Trophoblast cell (in vitro differentiated cells and primary cell): ENCODE measurements at places on chromosomes 16 and 17.

DNA sequence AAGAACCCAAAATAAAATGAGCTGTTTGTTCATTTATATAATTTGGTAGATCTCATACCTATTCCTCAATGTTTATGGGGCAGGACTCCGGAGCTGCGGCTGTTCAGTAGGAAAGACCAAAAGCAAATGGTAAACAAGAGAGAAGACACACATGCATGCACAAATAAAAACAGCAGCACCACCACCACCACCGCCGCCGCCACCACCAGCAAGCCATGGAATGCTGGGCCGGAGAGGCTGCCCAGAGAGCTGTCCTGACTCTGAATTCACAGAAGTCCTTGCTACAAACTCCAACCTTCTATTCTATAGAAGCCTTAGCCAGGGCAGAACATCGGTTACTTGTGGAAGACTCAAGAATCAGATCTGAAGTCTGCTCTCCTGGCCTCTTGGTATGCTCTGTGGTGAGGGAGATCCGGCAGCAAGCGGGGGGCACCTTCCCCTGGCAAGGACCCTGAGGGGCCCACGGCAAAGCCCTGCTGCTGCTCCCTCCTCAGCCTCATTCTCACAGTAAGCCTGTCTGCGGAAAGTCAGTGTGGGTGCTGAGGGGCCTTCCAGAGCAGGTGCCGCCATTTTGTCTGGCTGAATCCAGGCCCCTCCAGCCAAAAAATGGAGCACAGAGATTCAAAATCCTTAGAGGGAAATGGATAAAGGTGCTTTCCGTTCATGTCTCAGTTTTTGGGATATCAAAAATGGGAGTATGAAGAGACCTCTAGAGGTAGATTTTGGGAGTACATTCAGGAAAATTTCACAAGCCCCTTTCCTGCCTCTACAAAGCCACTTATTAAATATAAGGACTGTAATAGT is 6.4 kb upstream of the FOXJ1 start:
- H3K27me3 ChIP-seq = peaks cover 3% of the 10 kb centered on the region
- DNase-seq = peak; percentile 54
- H3K4me1 ChIP-seq = no peaks in the 10 kb centered on the region
- H3K4me3 ChIP-seq = no peak overlapping the region
- no peaks in the 10 kb centered on the region for H3K36me3 ChIP-seq
- H3K27ac ChIP-seq = no peak overlapping the region

DNA sequence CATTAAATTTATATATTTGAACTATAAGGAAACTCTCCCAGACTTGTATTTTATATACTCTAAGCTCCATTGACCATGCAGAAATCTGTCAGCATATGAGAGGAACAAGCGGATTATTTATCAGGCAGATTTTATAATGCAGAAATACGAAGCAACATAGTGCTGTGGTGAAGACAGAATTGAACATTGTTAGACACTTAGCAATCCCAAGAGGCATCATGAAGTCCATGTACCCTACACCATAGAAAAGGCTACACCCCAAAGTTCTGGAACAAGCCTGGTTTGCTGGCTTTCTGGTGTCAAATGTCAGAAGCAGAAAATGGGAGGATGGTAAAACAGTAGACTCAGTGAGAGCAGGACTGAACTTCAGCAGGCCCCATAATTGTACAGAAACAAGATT is 241.1 kb downstream of the PRKCA start:
- no peaks in the 10 kb centered on the region for H3K27me3 ChIP-seq
- H3K4me1 ChIP-seq = peaks cover 12% of the 10 kb centered on the region
- no peak overlapping the region for H3K27ac ChIP-seq
- no peak for DNase-seq

DNA sequence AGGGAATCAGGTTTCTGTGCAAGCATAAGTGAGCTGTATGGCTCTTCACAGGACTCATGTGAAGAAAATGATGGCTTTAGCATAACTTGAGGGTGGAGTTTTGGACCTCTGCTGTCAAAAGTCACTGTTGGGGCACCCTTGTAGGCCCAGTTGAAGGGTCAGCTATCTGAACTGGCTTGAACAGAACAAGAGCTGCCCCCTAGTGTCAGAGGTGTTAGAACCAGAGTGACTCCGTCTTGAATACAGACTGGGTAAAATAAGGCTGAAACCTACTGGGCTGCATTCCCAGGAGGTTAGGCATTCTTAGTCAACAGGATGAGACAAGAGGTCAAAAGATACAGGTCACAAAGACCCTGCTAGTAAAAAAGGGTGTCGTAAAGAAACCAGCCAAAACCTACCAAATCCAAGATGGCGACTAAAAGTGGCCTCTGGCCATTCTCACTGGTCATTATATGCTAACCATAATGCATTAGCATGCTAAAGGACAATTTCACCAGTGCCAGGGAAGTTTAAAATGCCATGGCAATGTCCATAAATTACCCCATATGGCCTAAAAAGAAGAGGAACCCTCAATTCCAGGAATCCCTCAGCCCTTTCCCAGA is 484.0 kb upstream of the ERCC4 start:
- peaks cover 9% of the 10 kb centered on the region for H3K4me1 ChIP-seq
- DNase-seq = no peak
- no peak overlapping the region for H3K4me3 ChIP-seq
- H3K27me3 ChIP-seq = no peaks in the 10 kb centered on the region
- H3K27ac ChIP-seq = peak overlapping the region; percentile 63

GRCh38 chr17:41287050-41287449 is 11.6 kb downstream of the KRTAP9-7 start:
- no peak for DNase-seq
- H3K36me3 ChIP-seq = no peaks in the 10 kb centered on the region
- H3K27ac ChIP-seq = no peak overlapping the region
- peaks cover 3% of the 10 kb centered on the region for H3K4me1 ChIP-seq

DNA sequence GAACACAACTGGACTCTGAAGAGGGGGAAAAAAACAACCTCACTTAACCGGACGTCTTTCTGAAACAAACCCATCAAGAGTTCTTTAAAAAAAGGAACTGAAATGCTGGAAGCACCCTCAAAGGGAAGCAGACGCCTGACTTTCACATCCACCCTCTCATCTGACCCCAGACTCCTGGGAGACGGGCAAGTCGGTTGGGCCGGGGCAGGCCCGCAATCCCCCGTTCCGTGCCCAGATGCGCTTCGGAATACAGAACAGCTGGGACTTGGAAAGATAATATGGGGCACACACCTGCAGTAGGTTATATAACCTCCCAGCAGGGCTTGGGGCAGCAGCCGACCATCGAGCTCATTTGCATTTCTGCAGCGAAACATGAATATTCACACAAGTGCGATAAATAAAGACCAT is 3.7 kb downstream of the ARHGAP27 start:
- no peaks in the 10 kb centered on the region for H3K36me3 ChIP-seq
- no peak for DNase-seq
- peaks cover 21% of the 10 kb centered on the region for H3K27me3 ChIP-seq
- peaks cover 15% of the 10 kb centered on the region for H3K4me1 ChIP-seq
- no peak overlapping the region for H3K4me3 ChIP-seq

DNA sequence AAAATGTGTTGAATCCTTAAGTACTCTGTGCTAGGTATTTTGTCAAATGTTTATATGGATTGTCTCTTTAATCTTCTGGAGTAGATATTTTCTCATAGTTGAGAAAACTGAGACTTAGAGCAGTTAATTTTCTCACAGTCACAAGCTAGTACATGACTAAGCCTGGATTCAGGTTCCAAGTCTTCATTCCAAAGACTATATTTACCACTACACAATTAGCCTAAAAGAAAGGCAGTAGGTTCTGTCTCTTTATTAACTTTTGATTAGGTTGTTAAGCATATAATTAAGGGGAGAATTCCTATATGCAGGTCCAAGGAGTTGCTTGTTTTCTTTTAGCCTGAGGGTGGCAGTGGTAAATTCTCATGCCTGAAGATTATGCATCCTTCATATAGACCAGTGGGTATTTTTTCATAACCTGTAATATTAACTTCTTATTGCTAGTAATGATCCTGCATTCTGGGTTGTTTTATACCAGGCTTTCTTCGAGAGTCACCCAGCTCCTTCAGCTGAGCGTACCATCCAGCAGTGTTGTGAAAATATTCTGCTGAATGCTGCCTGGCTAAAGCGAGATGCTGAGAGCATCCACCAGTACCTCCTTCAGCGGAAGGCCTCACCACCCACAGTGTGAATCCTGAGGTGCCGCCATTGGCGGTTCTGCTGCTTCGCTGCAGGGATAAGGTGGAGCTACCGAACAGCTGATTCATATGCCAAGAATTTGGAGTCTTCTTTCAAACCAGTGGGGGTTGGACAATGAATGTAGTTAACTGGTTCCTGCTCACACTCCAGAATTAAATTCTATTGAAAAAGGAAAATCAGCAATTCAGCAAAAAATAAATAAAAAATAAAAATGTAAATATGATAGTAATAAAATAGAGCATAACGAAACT is 28.2 kb upstream of the KPNB1 start:
- H3K36me3 ChIP-seq = peaks cover 16% of the 10 kb centered on the region
- peak; percentile 70 for DNase-seq
- no peaks in the 10 kb centered on the region for H3K27me3 ChIP-seq
- peak overlapping the region; percentile 81 for H3K27ac ChIP-seq

DNA sequence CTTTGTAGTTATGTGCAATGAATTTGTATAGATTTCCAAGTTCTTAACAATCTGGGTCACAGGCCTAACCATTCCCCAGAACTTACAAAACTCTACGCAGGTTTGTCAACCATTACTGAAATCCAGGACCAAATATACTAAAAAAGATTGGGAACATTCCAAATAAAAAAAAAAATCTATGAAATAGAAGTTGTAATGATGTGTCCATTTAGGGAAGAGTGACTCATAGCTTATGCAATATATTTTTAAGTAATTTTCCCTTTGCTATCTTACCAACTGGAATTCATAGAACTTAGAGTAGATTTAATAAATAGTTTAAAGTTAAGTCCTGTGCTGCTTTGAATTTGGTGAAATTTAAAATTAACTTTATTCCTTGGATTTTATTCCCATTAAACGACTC is 393.2 kb downstream of the PMP22 start:
- DNase-seq = no peak
- peaks cover 3% of the 10 kb centered on the region for H3K27me3 ChIP-seq
- H3K4me1 ChIP-seq = no peaks in the 10 kb centered on the region
- H3K27ac ChIP-seq = no peak overlapping the region
